Activated CD4-positive, alpha-beta memory T cell treated with anti-CD3 and anti-CD28 coated beads for 36 hours (primary cell): ENCODE measurements at places on chromosomes 4 and X. TPM values are rescaled to one million over a fixed set of nuclear protein-coding genes. Genes with fewer than 3 reads are reported as not detected.

- no peak overlapping the region for H3K4me3 ChIP-seq
- no peaks in the 10 kb centered on the region for H3K36me3 ChIP-seq
- H3K27ac ChIP-seq, result no peak overlapping the region
- DNase-seq, result no peak
- no peaks in the 10 kb centered on the region for H3K27me3 ChIP-seq
- H3K4me1 ChIP-seq, result no peaks in the 10 kb centered on the region
Observed at GRCh38 chrX:148577741-148578140, 77.3 kb downstream of the AFF2 start.

PAGE4 gene
- not detected for total RNA-seq

GRCh38 chr4:76053730-76054129 lies 17.9 kb upstream of the CXCL11 start:
- no peak overlapping the region for H3K27ac ChIP-seq
- peaks cover 20% of the 10 kb centered on the region for H3K27me3 ChIP-seq
- peaks cover 30% of the 10 kb centered on the region for H3K4me1 ChIP-seq
- no peak overlapping the region for H3K4me3 ChIP-seq
- no peak for DNase-seq

LDOC1 gene
- 8.7 TPM for total RNA-seq

TMPRSS11A gene
- total RNA-seq, result not detected

FAM47A gene
- not detected for total RNA-seq

BEND2 gene
- not detected for total RNA-seq

DNA sequence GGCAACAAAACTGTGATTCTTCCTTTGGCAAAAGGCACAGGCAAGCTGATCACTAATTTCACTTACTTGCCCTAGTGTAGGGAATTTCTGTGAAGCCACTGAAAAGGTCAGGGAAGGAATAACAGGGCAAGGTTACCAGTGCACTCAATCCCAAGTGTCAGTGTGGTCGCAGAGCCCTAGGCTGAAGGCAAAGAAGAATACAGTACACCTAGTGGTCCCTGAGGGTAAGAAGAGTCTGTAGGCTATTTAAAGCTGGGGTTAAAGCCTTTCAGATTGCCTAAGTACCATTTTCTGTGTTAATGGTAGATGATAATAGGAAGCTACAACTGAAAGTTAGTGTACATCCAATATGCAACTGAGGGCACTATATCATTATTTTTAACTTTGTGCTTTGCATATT lies 173.6 kb upstream of the NRK start:
- no peak overlapping the region for H3K27ac ChIP-seq
- DNase-seq, result no peak
- no peaks in the 10 kb centered on the region for H3K36me3 ChIP-seq
- H3K27me3 ChIP-seq, result no peaks in the 10 kb centered on the region

- no peak overlapping the region for H3K27ac ChIP-seq
- H3K27me3 ChIP-seq, result no peaks in the 10 kb centered on the region
- DNase-seq, result no peak
- H3K4me1 ChIP-seq, result peaks cover 31% of the 10 kb centered on the region
- H3K36me3 ChIP-seq, result no peaks in the 10 kb centered on the region
Observed at GRCh38 chrX:15681433-15681832, 16.8 kb upstream of the CLTRN start.
